Spinal cord (tissue), 10 donors: ENCODE measurements at places on chromosomes 11 and 22. TPM values are rescaled to one million over a fixed set of nuclear protein-coding genes. Genes with fewer than 3 reads are reported as not detected.
A peak's percentile ranks its signal among the peaks of the same experiment; 100 is the strongest.

DNA sequence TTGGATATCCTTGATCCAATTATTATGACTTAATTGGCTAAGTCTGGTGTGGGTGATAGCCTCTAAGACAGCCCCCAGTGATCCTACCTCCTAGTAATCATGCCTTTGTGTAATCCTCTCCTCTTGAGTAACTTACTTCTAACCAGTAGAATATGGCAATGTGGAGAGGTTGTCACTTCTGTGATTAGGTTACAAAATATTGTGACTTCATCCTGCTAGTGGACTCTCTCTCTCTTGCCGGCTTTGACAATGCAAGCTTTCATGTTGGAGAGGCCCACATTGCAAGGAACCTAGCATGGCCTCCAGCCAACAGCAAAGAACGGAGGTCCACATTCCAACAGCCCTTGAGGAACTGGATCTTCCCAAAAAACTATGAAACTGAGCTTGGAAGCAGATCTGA is 19.5 kb downstream of the YPEL4 start:
- H3K36me3 ChIP-seq, result no peaks in the 10 kb centered on the region
- H3K27ac ChIP-seq, result no peak overlapping the region
- DNase-seq, result no peak
- H3K4me1 ChIP-seq, result no peaks in the 10 kb centered on the region
- H3K27me3 ChIP-seq, result no peaks in the 10 kb centered on the region

HEPN1 gene
- not detected for total RNA-seq

GRCh38 chr11:132122735-132123134 is 752.3 kb downstream of the NTM start:
- no peak for DNase-seq
- no peaks in the 10 kb centered on the region for H3K27me3 ChIP-seq
- peaks cover 46% of the 10 kb centered on the region for H3K4me1 ChIP-seq
- no peaks in the 10 kb centered on the region for H3K36me3 ChIP-seq

DNA sequence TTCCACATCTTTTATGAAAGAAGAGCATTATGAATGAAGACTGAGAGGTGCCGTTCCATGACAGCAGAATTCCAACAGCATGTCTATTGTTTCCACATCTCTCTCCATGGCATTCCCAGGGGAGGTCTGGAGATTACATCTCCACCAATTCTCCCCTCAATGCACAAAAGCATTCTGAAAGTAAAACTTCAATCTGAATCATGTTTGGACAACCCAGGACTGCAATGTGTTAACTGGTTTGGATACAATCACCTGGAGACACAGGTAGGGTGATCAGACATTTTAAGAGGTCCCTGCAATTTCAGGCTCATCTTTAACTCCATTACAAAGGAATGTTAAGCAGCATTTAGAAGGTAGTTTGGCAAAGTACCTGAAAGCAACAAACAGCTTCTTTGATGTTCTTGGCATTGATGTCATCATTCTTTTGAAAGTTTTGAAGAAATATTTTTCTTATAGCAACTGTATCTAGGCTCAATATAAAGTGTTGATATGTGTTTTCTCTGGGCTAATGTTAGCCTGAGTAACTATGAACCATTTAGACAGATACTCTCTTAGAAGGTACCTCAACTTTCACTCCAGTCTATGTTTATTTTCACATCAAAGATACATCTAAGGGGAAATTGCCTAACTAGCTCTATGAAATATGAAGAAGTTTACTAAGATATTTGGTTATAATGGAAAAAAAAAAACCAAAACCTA is 181.4 kb upstream of the MTMR2 start:
- no peak overlapping the region for H3K27ac ChIP-seq
- no peaks in the 10 kb centered on the region for H3K27me3 ChIP-seq
- no peak for DNase-seq
- H3K36me3 ChIP-seq, result no peaks in the 10 kb centered on the region
- peaks cover 4% of the 10 kb centered on the region for H3K4me1 ChIP-seq
- H3K4me3 ChIP-seq, result no peak overlapping the region

- no peak overlapping the region for H3K4me3 ChIP-seq
- peaks cover 9% of the 10 kb centered on the region for H3K4me1 ChIP-seq
- no peak for DNase-seq
- peaks cover 48% of the 10 kb centered on the region for H3K36me3 ChIP-seq
Observed at GRCh38 chr22:47176573-47177333, 414.3 kb downstream of the TBC1D22A start.

DNA sequence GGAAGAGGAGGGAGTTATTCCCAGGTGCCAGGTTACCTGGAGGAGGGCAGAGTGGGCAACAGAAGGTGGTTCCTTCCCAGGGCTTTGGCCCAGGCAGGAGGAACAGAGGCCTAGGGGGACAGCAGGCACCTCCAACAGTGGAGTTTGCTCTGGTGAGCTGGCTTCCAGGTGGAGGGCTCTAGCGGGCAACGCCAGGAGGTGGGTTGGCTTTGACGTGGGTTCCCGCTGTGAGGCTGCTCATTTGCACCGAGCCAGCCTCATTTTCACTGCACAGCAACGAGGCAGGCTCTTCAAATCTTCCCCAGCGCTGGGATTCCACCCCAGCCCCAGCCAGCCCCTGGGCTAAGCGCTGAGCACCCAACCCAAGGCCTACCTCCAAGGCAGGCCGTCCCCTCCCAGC is 8.1 kb downstream of the IGSF9B start:
- DNase-seq, result peak; percentile 35
- H3K36me3 ChIP-seq, result peaks cover 58% of the 10 kb centered on the region
- peaks cover 100% of the 10 kb centered on the region for H3K4me1 ChIP-seq
- no peaks in the 10 kb centered on the region for H3K27me3 ChIP-seq
- no peak overlapping the region for H3K4me3 ChIP-seq

DNA sequence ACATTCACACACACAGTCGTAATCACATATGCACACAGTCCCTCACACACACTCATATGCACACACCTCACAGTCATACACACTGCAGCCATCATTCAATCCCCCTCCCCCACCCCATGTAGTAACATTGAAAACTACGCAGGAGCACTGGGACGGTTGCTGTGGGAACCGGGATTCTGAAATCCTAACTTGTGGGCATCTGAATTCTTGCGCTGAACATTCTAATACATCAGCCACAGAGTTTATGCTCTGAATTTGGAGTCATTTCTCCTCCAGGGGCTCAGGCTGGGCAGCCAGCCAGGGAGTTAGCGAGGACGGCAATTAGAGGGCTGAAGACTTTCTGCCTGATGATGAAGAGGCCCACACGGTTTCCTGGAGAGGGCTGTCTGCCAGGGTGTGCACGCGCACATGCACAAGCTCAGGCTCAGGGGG is 32.7 kb downstream of the CD6 start:
- no peak for DNase-seq
- no peaks in the 10 kb centered on the region for H3K36me3 ChIP-seq
- H3K27me3 ChIP-seq, result peaks cover 30% of the 10 kb centered on the region
- no peak overlapping the region for H3K27ac ChIP-seq
- H3K4me3 ChIP-seq, result no peak overlapping the region

DNA sequence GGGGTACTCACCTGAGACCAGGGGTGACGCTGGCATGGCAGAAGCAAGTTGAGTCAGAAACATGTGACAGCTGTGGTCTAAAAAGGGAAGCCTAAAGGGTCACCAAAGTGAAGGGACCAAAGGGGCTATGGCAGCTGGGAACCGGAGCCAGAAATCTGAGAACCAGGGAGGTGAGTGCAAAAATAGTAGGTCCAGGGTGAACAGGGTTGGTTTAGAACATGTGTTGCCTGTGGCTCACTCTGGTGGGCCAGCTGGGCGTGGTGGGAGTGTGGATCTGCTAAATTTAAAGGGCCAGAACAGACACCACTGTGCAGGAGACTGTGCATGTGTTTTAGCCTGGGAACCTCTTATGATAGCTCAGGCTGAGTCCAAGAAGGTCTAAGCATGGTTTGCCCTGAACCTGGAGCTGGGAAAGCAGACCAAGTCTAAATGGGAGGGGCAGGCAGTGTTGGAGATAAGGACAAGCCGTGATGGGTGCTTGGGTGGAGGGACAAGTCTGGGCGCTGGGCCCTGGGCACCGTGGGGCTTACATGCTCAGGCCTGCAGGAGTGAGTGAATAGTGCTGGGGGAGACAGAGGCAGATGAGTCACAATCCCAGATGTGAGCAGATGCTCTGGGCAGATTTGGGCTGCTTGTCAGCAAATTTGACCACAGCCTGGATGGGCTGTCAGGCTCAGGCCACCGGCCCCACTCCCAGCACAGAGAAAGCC is 41.4 kb upstream of the ZBED5 start:
- H3K27ac ChIP-seq, result peak overlapping the region; percentile 89
- H3K36me3 ChIP-seq, result no peaks in the 10 kb centered on the region
- no peaks in the 10 kb centered on the region for H3K27me3 ChIP-seq
- H3K4me3 ChIP-seq, result no peak overlapping the region

- no peak for DNase-seq
- H3K4me3 ChIP-seq, result no peak overlapping the region
- H3K27me3 ChIP-seq, result no peaks in the 10 kb centered on the region
- H3K4me1 ChIP-seq, result no peaks in the 10 kb centered on the region
Observed at GRCh38 chr11:60740573-60740972, 16.1 kb downstream of the MS4A18 start.

GRCh38 chr11:36469881-36470802 is 39.9 kb downstream of the TRAF6 start:
- no peak for DNase-seq
- no peaks in the 10 kb centered on the region for H3K4me1 ChIP-seq
- no peaks in the 10 kb centered on the region for H3K36me3 ChIP-seq

TBX10 gene
- not detected for total RNA-seq

DNA sequence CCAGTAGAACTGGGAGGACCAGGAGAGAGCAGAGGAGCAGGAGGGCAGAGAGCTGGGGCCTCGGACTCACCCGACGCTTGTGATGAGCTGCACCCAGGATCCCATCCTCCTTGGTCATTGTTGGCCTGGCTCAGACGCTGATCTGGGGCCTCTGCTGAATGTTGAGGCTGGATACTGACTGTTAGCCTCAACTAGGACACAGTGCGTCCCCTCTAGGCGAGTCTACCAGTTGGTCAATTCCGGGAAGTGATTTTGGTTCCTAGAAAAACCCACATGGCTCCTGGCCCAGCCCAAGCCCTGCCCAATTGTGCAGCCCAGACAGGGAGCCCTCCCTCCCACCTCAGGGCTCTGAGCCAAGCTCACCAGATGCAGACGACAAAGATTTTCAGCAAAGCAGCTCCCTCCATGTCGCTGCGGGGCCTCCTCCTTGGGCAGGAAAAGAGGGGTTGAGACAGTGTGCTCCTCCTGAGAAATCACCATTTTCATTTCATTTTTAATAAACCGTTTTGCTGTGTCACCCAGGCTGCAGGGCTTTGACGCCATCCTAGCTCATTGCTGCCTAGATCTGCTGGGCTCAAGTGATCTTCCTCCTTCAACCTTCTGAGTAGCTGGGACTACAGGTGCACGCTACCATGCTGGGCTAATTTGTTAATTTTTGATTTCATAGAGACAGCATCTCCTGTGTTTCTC is at the start of gene APOL4:
Gene APOL4, minus strand, starts transcription at position 180 of the 690 bp plus-strand sequence. Its CDS starts 75 bp downstream, at position 105.
- peak within 1 kb of the TSS; percentile 75 for H3K27ac ChIP-seq
- H3K4me3 ChIP-seq, result peak within 1 kb of the TSS; percentile 18
- H3K4me1 ChIP-seq, result peaks cover 30% of the 10 kb centered on the region
- no peaks in the 10 kb centered on the region for H3K27me3 ChIP-seq

DNA sequence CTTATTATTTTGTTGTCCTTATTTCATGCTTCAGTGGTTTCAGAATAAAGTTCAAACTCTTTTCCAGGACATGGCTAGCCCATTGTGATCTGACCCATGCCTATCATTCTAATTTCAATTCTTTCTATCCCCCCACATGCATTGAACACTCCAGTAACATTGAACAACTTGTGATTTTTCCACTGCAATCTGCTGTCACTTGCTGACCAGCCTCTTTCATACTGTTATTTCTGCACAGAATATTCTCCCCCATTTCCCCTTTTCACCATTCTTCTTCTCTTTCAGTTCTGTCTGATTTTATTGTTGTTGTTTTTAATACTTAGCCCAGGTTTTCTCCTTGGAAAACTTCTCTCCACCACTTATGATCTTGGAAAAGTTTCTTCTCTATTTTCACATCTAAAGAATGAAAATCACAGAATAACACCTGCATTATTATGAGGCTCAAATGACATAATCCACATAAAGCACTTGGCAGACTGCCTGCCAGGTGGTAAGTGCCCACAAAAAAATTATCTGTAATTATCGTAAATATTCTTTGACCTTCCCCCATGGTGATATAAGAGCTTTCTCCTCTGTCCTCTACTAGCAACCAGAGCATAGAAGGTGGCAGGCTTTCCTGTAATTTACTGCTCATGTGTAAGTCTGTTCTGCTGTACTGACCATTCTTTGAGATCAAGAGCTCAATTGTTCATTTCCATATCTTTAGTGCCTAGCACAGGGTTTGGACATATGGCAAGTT is 51.9 kb upstream of the EED start:
- H3K36me3 ChIP-seq, result no peaks in the 10 kb centered on the region
- peak overlapping the region; percentile 26 for H3K27ac ChIP-seq

TMEM45B gene
- 6.3 TPM for total RNA-seq

- peaks cover 31% of the 10 kb centered on the region for H3K36me3 ChIP-seq
- no peak overlapping the region for H3K4me3 ChIP-seq
- DNase-seq, result peak; percentile 63
- H3K27ac ChIP-seq, result no peak overlapping the region
- H3K4me1 ChIP-seq, result peaks cover 21% of the 10 kb centered on the region
- no peaks in the 10 kb centered on the region for H3K27me3 ChIP-seq
Observed at GRCh38 chr22:42169055-42169469, 38.5 kb upstream of the CYP2D6 start.

OR5A1 gene
- total RNA-seq, result not detected

DNA sequence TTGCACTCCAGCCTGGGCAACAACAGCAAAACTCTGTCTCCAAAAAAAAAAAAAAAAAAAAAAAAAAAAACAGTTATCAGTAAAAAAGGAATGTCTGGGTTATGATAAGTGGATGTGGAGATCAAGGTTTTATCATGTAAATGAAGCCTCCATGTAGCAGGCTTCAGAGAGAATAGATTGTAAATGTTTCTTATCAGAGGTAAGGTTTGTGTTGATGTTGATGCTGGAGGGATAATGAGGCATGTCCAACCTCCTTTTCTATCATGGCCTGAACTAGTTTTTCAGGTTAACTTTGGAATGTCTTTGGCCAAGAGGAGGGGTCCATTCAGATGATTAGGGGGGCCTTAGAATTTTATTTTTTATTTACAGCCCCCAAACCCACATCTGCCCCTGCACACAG is 35.4 kb upstream of the TREH start:
- H3K36me3 ChIP-seq, result no peaks in the 10 kb centered on the region
- H3K27me3 ChIP-seq, result no peaks in the 10 kb centered on the region
- no peaks in the 10 kb centered on the region for H3K4me1 ChIP-seq
- no peak for DNase-seq

DNA sequence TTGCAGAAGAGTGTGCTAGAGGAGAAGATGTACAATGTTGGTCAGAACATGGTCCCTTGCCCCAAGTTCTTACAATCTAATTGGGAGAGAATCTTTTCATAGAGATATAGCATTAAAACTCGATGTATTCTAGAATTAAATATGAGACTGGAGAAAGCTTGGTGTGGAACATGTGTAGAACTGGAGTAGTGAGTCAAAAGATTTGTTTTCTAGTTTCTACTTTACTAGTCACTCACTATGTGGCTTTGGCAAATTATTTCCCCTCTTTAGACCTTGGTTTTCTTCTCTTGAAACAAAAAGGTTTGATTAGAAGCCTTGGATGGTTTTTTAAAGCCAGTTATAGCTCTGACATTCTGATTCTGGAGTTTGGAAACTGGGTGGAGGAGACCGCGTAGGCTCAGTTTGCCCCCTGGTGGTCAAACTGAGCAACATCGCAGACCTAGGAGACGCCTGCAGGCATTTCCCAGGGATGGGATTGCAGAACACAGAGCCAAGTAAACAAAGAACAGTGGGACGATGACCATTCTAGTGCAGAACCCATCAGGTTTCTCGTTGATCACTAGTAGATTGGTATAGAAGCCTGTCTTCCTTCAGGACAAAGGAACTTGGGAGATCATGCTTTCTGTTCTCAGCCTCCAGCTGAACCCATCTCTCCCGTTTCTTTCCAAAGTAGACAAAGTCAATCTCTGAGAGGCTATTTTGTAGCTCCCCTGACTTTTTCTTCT is 8.5 kb upstream of the CHRDL2 start:
- no peak for DNase-seq
- H3K27me3 ChIP-seq, result no peaks in the 10 kb centered on the region
- H3K4me3 ChIP-seq, result no peak overlapping the region
- no peaks in the 10 kb centered on the region for H3K36me3 ChIP-seq
- no peak overlapping the region for H3K27ac ChIP-seq

BANF1 gene
- 45.2 TPM for total RNA-seq

LSP1 gene
- 10.6 TPM for total RNA-seq
